CD8-positive, alpha-beta T cell (primary cell): ENCODE measurements at places on chromosomes 1 and 21.

- DNase-seq: no peak
Observed at GRCh38 chr1:237383791-237384190, 341.8 kb downstream of the RYR2 start.

- DNase-seq: no peak
Observed at GRCh38 chr1:185733818-185734735, at the start of gene HMCN1. TSS of gene HMCN1 (plus strand) at chr1:185734391. CDS start at chr1:185734780, 389 bp downstream.

GRCh38 chr1:214019499-214019898 lies 31.7 kb downstream of the PROX1 start:
- no peak for DNase-seq

DNA sequence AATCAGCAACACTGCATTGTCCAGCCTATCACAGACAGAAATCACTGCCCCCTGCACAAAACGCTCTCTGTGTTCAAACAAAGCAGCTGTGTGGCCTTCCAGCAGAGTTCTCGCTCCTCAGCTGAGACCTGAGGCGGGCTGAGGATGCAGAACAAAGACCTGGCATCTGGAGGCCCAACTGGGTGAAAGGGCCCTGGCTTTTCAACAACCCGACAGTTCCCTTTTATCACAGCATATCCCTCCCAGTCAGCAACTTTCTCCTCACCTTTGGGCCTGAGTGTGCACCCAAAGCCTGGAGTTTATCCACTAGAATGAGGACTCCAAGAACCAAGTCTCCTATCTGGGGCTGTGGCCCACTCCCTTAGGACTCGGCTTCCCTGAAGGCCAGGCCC lies 42.6 kb upstream of the A3GALT2 start:
- DNase-seq: no peak

GRCh38 chr1:239321877-239322276 lies 64.5 kb upstream of the CHRM3 start:
- DNase-seq: no peak

GRCh38 chr21:32779983-32780382 lies 8.4 kb upstream of the PAXBP1 start:
- DNase-seq: no peak

- no peak for DNase-seq
Observed at GRCh38 chr1:58094221-58094620, 452.3 kb downstream of the OMA1 start.
